ENCODE measurements at places on chromosomes 7 and 10. TPM values are rescaled to one million over a fixed set of nuclear protein-coding genes. Genes with fewer than 3 reads are reported as not detected.

GRCh38 chr10:11163780-11164550 lies 146.3 kb downstream of the CELF2 start:
- DNase-seq, result no peak

The GPR15LG gene
- total RNA-seq, result not detected

DNA sequence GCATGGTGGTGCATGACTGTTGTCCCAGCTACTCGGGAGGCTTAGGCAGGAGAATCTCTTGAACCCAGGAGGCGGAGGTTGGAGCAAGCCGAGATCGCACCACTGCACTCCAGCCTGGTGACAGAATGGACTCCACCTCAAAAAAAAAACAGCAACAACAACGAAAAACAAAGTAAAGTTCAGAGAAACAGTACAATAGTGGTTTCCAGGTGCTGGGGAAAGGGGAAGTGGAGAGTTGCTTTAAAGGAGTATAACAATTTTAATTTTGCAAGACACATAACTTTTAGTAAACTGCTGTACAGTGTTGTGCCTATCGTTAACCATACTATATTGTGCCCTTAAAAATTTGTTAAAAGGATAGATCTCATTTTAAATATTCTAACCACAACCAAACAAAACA lies 662.7 kb upstream of the POT1 start:
- no peak for DNase-seq

- no peak for DNase-seq
These were observed 103.8 kb upstream of the SLC26A5 start for GRCh38 chr7:103549786-103550185.

The TMEM60 gene
- 17.9 TPM for total RNA-seq

DNA sequence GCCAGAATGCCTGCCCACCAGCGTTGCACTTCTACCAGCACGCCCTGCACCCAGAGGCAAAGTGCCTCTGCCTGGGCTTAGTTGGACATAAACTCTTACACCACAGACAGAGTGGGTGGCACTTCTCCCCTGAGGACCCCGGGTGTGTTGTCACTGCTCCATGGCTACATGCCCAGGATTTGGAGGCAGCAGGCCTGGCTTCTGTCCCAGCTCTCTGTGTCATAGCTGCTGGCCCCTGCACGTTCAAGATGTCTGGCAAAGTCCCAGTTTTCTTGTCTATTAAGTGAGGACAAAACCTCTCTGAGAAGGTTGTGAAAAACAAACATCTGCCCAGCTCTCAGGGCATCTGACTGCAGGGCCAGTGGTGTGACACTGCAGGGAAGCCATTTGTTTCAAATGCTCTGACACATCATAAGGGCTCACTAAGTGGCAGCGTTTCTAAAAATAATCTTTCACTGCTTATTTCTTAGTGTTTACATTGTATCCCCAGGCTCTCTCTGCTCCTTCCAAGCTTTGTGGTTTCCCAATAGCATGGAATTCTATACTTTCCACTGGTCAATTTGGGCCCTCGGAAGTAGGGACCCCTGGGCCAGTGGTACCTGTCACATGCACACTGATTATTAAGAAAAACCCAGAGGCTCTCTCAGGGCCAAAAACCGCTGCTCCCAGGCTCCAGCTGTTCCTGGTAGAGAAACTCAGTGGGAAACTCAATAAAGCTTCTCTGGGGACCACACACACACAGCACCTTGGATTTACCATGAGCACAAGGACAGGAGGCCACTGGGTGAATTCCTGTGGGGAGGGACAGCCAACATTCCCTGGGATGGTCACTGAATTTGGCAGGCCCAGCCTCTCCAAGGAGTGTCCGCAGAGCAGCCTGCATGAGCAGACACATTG lies 86.2 kb upstream of the ANLN start:
- DNase-seq, result peak; percentile 78

DNA sequence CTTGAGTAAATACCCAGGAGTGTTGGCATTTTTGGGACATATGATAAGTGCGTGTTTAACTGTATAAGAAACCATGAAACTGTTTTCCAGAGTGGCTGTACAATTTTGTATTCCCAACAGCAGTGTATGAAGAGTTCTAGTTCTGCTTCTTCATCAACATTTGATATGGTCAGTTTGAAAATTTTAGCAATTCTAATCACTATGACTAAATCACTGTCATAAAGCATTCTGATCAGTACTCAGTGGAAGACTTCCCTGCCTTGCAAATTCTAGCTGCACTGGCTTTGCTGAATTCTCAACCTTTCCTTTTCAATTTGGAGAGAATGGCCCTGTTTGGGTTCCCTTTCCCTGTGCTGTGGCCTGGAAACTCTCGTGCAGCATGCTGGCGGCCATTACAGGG lies 18.6 kb upstream of the FAM221A start:
- DNase-seq, result no peak

GRCh38 chr10:62166331-62167131 lies 102.1 kb downstream of the RTKN2 start:
- DNase-seq, result no peak

DNA sequence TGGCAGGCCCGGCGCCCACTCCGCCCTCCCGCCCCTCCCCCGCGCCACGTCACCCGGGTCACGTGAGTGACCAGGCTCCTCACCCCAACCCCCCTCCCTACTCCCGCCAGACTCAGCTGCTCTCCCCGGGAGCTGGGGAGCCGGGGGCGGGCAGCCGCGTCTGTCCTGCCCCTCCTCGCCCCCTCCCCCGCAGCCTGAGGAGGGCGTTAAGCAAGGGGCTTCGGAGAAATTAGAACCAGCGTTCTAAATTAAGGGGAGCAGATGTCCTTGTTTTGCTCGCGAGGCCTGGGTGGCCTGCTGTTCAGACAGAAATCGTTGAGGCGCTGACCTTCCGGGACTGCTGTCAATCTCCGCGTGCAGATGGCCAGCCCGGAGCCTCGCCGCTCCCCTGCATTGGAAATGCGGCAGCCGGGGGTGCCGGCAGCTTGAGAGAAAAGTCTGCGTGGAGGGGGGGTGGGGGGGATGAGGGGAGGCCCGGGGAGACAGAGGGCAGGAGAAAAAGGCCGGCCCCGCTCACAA lies 102.2 kb upstream of the ZNF438 start:
- DNase-seq, result peak; percentile 68

DNA sequence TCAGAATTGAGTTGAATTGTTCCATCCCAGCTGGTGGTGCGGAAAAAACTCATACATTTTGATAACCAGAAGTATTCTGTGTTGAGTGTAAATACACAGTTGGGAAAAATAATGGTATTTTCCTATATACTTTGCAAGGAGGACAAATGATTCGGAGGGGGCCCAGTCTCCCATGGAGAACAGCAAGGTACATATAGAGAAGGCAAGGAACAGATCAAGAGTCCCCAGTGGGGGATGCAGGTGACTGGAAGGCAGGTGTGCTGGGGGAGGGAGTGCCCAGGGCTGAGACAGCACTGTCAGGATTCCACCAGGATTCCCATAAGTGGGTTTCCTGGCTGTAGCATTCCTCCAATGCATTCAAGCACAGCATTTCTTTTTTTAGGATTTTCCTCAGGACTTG lies 10.8 kb upstream of the ADCY1 start:
- no peak for DNase-seq

DNA sequence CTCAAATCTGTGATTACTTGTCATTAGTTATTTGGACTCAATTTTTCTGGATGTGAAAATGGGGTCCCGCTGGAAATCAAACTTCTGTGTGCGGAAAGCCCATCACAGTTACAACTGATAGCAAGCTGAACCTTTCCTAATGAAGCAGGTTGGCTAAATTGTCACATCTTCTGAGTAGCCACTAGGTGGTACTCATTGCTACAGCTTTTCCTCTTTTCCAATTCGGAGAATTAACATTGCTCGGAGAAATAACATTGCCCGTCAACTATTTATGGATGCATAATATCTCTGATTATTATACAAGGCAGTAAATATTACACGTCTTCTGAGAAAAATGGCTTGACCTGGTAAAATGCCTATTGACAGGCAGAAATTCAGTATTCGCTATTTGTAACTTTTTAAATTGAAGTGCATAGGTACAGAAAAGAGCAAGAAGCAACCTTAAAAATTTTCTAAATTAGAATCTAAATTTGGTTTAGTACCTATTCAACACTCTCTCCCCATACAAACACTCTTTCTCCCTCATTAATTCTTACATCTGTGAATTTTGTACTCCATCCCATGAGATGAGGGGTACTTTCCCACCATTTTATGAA lies 17.3 kb upstream of the BLOC1S2 start:
- DNase-seq, result no peak

DNA sequence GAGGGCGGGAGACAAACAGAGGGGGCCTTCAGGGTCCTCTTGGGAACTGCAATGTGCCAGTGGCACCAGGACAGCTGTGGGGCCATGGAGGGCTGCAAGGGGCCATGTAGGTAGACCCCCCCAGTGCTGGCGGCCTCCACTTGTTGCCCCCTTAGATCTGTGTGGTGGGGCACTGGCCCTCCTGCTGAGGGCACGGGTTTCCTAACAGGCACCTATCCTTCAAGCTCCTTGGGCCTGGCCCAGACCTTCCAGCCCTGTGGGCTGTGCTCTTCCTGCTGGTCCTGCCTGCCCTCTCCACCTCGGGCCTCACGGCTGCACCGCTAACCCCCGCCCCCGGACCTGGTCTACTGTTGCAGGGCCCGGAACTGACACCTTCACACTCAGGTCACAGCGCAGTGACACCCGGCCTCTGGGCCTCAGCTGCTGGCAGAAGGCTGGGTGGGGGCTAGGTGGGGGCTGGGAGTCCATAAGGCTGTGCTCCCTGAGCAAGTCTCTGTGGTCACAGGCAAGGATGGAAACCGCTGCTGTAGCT lies 12.6 kb downstream of the RASGEF1A start:
- DNase-seq, result peak; percentile 47

- peak; percentile 49 for DNase-seq
These were observed 26.2 kb upstream of the ABLIM1 start for GRCh38 chr10:114684084-114684821.

DNA sequence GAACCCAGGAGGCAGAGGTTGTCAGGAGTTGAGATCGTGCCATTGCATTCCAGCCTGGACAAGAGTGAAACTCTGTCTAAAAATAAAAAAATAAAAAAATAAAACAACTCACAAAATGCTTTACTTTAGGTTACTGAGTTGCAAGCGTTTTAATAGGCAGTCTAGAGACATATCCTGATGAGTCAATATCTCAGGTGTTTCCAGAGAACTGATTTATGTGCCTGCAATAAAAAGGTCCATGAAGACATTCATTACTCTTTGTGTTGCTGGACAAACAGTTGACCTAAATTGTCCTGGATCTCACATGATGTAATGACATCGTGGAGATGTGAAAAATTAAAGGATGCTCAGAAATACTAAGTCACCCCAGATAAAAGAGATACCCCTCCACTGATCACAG lies 31.5 kb downstream of the CDNF start:
- DNase-seq, result no peak

DNA sequence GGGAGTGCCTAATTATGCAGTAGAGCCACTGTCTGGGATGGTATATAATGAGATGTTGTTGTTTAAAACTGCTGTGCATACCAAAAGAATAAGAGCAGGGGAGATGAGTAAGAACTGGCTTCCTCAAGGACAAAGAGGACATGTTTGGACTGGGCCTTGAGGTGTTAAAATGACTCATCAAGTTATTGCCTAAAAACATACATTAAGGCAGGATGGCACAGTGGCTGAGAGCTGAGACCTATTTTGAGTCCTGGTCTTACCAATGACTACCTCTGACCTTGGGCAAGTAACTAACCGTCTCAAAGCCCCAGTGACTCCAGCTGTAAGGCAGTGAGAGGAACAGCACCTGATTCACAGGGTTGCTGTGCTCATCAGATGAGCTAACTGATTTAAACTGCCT lies 71.1 kb downstream of the CFAP58 start:
- no peak for DNase-seq

DNA sequence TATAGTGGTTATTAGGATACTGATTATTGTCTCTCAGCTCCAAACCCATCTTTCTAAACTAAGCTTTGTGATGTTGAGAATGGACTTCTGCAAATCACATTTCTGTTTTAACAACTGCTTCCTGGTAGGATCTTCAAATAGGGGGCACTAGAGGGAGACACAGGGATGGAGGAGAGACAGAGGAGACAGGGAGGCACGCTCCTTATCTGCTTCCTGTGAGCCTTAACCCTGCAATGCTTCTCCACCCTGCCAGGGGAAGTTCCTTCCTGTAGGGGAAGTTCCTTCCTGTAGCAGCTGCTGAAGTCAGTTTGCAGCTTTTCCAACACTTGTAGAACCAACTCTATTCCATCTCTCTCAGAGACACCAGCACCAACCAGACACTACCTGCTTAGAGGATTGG lies 847.2 kb downstream of the CCSER2 start:
- DNase-seq, result no peak

GRCh38 chr10:99809931-99810615 lies 27.6 kb downstream of the ABCC2 start:
- DNase-seq, result no peak

DNA sequence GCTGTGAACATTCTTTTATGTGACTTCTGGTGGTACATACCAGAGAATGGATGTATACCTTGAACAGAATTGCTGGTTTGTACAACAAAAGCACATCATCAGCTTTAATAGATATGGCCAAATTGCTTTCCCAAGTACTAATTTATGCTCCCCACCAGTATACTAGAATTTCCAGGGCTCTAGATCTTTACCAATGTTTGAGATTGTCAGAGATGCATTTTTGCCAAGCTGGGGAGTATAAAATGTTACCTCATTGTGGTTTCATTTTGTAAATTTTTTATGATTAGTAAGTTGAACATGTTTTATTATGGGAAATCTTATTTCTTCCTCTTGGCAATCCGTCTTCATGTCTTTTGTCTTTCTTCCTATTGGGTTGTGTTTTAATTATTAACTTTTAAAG lies 179.9 kb upstream of the TMEM106B start:
- no peak for DNase-seq

The CCNY gene
- 36.1 TPM for total RNA-seq

The NUP205 gene
- total RNA-seq, result 22.6 TPM
